ENCODE measurements at places on chromosomes 16 and 17. TPM values are rescaled to one million over a fixed set of nuclear protein-coding genes. Genes with fewer than 3 reads are reported as not detected.
A peak's percentile ranks its signal among the peaks of the same experiment; 100 is the strongest.

DNA sequence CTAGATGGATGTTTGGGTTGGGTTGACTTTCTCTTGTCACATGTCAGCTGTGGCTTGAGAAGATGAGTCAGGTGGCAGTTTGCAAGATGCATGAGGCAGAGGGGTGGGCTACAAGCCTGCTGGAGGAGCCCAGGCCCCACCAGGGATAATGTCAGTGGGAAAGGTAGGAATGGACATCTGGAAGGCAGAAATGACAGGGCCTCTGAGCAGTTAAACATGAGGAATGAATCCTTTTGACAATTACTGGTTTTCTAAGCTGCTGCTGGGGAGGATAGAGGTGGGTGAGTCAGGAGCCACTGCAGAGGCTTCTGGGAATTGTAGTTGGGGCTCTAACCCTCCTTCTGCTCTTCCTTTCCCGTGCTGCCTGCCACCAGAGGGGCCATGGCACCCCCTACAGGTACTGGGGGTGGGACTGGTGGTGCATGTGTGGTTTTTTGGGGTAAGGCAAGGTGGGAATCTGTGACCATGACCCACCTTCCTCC, 15.7 kb downstream of the SLC52A1 start:
- no peak overlapping the region for H3K27ac ChIP-seq
- no peaks in the 10 kb centered on the region for H3K4me1 ChIP-seq
- H3K36me3 ChIP-seq = peaks cover 5% of the 10 kb centered on the region
- DNase-seq = no peak

GRCh38 chr17:36104701-36105181, 1.1 kb downstream of the CCL4 start:
- no peaks in the 10 kb centered on the region for H3K36me3 ChIP-seq
- no peak overlapping the region for H3K4me3 ChIP-seq
- no peak overlapping the region for H3K27ac ChIP-seq
- DNase-seq = no peak

DNA sequence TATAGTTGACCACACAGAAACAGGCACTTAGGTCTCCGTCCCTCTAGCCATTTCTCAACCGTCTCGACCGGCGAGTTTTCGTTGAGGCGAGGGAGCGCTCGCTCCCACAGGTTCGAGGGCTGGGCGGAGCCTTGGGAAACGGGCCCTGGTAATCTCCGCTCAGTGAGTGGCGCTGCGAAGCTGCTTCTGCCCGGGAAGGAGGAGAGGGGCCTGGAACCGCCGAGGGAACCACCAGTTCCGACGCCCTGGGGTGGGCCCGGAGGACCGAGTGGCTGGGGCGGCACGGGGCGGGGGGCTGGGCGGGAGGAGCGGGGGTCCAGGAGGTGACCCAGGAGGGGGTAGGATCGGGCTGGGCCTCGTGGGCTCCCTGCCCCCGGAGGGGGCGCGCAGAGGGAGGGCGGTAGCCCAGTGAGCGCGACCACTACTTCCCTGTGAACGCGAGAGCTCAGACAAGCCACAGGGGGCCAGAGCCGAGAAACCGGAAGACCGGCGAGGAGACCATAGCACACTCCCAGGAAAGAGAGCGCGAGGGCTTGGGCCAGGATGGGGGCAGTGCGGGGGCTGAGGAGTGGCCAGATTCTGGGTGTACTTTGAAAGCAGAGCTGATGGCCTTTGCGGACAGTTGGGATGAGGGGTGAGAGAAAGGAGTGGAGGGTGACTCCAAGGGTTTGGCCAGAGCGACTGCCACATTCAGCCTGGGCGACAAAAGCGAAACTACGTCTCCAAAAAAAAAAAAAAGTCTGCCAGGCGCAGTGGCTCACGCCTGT, 29.9 kb upstream of the ARL4D start:
- peak; percentile 76 for DNase-seq
- H3K27me3 ChIP-seq = no peaks in the 10 kb centered on the region
- H3K4me1 ChIP-seq = no peaks in the 10 kb centered on the region

CUEDC1 gene
- total RNA-seq = 33.0 TPM

KCNJ18 gene
- not detected for total RNA-seq

GRCh38 chr16:50282010-50282538, 15.7 kb downstream of the ADCY7 start:
- H3K4me1 ChIP-seq = no peaks in the 10 kb centered on the region
- no peaks in the 10 kb centered on the region for H3K36me3 ChIP-seq
- DNase-seq = peak; percentile 25
- no peak overlapping the region for H3K4me3 ChIP-seq

GRCh38 chr16:68272507-68273209, 8.3 kb downstream of the SLC7A6 start:
- DNase-seq = peak; percentile 20
- H3K36me3 ChIP-seq = no peaks in the 10 kb centered on the region
- peaks cover 2% of the 10 kb centered on the region for H3K4me1 ChIP-seq
- H3K4me3 ChIP-seq = no peak overlapping the region
- no peak overlapping the region for H3K27ac ChIP-seq
- H3K27me3 ChIP-seq = no peaks in the 10 kb centered on the region

DNA sequence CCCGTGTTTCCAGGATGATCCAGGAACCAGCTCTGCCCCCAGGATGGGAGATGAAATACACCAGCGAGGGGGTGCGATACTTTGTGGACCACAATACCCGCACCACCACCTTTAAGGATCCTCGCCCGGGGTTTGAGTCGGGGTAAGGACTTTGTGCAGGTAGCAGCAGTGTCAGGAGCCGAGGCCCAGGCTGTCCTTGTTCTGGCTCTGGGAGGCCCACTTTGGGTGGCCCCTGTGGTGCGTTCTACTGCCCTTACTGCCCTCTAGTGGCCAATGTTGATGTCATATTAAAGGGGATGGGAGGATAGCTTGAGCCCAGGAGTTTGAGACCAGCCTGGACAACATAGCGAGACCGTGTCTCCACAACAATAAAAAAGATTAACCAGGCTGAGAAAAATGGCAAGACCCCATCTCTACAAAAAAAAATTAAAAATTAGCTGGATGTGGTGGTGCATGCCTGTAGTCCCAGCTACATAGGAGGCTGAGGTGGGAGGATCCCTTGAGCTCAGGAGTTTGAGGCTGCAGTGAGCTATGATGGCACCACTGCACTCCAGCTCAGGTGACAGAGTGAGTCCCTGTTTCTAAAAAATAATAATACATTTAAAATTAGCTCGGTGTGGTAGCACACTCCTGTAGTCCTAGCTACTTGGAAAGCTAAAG, 20.9 kb upstream of the CLEC18A start:
- no peaks in the 10 kb centered on the region for H3K27me3 ChIP-seq
- no peak overlapping the region for H3K4me3 ChIP-seq
- H3K36me3 ChIP-seq = no peaks in the 10 kb centered on the region
- no peak overlapping the region for H3K27ac ChIP-seq
- peak; percentile 43 for DNase-seq

- no peaks in the 10 kb centered on the region for H3K4me1 ChIP-seq
- H3K27ac ChIP-seq = no peak overlapping the region
Observed at GRCh38 chr16:66588981-66589713, 9.9 kb downstream of the CMTM2 start.

HEATR9 gene
- total RNA-seq = 0.40 TPM

DNA sequence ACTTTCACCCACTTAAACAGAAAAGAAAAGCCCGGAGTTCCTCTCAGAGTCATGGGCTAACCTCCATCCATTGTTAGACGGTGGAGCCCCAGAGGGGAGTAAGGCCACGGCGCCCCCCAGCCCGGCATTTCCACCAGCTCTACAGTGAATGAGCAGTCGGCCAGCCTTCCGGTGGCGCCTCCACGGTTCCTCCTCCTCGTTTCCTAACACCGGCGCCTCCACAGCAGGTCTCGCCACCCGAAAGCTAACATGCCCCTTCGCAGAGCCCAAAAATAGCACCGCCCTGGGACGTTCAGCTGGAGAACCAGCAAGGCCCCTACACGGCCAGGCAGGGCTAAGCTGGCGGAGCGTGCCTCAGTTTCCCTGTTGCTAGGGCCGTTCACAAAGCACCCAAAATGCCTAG, 858 bp downstream of the MMD start:
- peak overlapping the region; percentile 84 for H3K27ac ChIP-seq
- peak; percentile 30 for DNase-seq
- H3K4me3 ChIP-seq = peak overlapping the region; percentile 84
- H3K36me3 ChIP-seq = no peaks in the 10 kb centered on the region
- H3K4me1 ChIP-seq = no peaks in the 10 kb centered on the region

DNA sequence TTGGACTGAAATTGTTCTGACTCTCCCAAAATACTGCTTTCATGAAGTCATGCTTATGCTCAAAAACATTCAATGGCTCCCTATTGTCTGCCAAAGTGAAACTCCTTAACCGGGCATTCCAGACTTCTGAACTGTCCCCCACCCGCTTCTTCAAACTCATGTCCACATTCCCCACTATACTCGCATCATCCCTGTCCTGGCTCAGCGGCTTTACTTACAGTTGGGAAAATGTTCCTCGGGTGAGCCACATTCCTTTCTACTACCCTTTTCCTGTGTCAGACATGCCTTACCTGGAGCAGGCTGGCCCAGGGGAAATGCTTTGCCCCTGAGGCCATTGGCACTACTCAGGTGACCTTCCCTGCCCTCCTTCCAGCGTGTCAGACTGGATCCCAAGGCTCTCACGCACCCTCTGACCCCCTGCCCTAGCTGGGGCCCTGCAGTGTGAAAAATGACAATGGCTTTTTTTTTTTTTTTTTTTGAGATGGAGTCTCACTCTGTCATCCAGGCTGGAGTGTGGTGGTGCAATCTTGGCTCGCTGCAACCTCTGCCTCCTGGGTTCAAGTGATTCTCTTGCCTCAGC, 5.3 kb downstream of the CYGB start:
- H3K4me1 ChIP-seq = peaks cover 16% of the 10 kb centered on the region
- no peak overlapping the region for H3K4me3 ChIP-seq
- H3K36me3 ChIP-seq = no peaks in the 10 kb centered on the region
- H3K27me3 ChIP-seq = no peaks in the 10 kb centered on the region
- DNase-seq = no peak

All from prostate gland (tissue), 2 donors.